T follicular helper cell (primary cell): ENCODE measurements at places on chromosomes 5 and 9.
A peak's percentile ranks its signal among the peaks of the same experiment; 100 is the strongest.

DNA sequence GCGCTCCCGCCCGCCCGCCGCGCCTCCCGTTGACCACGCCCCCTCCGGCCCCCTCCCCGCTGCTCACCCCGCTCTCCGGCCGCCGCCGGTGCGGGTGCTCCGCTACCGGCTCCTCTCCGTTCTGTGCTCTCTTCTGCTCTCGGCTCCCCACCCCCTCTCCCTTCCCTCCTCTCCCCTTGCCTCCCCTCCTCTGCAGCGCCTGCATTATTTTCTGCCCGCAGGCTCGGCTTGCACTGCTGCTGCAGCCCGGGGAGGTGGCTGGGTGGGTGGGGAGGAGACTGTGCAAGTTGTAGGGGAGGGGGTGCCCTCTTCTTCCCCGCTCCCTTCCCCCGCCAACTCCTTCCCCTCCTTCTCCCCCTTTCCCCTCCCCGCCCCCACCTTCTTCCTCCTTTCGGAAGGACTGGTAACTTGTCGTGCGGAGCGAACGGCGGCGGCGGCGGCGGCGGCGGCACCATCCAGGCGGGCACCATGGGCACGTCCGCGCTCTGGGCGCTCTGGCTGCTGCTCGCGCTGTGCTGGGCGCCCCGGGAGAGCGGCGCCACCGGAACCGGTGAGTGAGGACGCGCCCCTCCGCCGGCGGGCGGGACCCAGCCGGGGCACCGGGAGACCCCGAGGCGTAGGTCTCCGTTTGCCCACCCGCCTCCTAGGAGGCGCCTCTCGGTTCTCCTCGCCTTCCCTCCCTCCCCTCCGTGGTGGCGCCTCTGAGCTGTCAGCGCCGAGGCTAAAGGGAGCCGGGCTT lies at the start of gene VLDLR:
Gene VLDLR (plus strand): TSS at position 66 of the 739 bp plus-strand sequence. CDS start 403 bp downstream, at position 469.
- no peak for DNase-seq

DNA sequence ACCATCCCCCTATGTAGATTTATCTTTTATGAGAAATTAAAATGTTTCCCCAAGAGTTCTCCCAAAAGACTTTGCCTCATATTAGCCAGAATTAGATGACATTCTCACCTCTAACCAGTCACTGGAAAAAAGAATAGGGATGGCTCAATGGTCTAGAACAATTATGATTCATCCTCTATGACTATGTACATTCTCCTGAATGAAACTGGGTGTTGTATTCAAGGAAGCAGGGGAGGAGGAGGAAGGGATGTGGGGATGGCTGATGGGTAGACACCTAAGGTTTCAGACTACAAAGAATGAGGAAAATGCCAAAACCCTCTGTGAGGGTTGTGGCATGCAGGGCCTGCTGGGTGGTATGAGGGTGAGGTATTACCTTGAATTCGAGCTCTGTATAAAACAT lies 49.5 kb upstream of the BRINP1 start:
- no peak for DNase-seq

DNA sequence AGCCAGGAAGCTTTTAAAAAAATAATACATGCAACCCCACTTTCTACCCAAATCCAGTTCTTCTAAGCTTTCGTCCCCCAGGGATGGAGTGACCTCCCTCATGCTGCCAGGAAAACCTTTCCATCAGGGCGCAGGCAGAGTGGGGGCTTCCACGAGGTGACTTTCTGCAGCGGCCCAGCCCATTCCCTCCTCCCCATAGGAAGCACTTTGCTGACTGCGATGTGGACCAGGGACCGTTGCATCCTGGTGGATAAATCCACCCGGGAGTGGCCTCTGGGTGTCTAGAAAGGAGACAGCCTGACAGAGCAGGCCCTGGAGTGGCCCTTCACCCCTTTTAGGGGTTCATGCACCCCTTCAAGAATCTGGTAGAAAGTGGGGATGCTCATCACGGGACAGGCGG lies 1.6 kb downstream of the QRFP start:
- DNase-seq, result no peak

GRCh38 chr9:129803676-129804060 lies 684 bp downstream of the TOR1B start:
- no peak for DNase-seq

DNA sequence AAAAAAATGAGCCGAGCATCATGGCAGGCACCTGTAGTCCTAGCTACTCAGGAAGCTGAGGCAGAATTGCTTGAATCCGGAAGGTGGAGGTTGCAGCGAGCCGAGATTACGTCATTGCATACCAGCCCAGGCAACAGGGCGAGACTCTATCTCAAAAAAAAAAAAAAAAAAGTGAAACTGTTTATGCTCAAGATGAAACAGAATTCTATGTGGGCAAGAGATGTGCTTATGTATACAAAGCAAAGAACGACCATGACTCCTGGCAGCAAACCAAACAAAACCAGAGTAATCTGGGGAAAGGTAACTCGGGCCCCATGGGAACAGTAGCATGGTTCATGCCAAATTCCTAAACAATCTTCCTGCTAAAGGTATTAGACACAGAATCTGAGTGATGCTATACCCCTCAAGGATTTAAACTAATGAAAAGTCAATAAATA lies 32.6 kb upstream of the PLAC8L1 start:
- no peak for DNase-seq

GRCh38 chr9:137195525-137196220 lies 4.9 kb downstream of the TPRN start:
- no peak for DNase-seq

DNA sequence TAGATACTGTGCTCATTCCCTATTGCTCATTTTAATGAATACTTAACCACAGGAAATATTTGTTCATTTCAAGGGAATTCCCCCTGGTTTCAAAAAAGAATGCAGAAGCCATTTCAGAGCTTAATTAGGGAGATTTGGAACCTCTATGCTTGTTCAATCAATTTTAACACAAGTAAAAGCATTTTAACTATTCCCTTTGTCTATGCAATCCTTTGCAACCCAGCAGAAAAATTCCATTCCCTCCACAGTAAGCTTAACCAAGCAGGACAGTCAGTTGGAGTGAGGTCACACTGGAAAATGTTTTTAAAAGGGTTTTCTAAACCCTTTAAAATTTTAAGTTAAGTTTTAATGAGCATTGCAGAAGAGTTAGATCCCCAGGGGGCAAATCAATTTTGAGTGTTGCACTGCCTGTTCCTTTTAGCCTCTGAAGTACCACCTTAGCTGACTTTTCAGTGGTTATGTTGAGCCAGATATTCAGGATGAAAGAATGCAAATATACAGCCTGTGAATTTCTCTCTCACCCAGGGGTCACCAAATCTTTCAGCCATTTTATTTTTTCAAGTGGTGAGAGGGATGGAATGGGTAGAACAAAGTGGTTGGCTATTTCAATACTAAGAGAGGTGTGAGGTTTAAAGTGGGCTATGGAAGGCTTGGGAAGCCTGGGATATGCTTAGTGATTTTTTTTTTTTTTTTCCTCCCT lies 356.2 kb upstream of the NUDT12 start:
- DNase-seq, result no peak

DNA sequence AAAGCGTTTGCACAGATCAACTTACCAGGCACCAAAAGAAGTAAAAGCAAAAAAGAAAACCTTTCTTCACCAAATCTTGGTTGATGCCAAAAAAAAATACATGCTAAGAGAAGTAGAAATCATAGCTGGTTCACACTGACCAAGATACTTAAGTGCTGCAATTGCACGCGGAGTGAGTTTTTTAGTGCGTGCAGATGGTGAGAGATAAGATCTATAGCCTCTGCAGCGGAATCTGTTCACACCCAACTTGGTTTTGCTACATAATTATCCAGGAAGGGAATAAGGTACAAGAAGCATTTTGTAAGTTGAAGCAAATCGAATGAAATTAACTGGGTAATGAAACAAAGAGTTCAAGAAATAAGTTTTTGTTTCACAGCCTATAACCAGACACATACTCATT lies 36.4 kb upstream of the CCDC152 start:
- no peak for DNase-seq

- DNase-seq, result peak; percentile 71
Observed at GRCh38 chr9:272251-273213, 57.9 kb downstream of the DOCK8 start.
